Osteoblast (primary cell): ENCODE measurements at places on chromosomes 16 and 17. TPM values are rescaled to one million over a fixed set of nuclear protein-coding genes. Genes with fewer than 3 reads are reported as not detected.

TVP23A gene
- under 0.01 TPM in 1 of 2 replicates, not detected in the other for total RNA-seq

KRTAP9-4 gene
- not detected in 2 replicates for total RNA-seq

GRCh38 chr17:41692722-41693521, 4.2 kb downstream of the EIF1 start:
- DNase-seq, result no peak

DNA sequence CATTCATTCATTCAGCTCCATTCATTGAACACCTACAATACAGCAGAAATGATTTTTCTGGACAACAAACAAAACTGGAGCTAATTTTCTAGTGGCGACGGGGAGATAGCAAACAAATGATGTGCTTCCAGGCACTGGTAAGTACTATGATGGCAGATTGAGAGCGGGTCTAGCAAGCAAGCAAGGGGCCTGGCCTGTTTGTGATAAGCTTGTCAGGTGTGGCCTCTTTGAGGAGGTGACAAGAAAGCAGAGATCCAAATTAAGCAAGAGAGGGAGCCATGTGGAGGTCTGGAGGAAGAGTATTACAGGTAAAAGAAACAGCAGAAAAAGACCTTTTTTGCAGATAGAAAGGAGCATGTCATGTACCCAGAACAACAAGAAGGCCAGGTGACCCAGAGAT, 216.1 kb upstream of the CPHXL start:
- DNase-seq, result no peak

GRCh38 chr16:72286936-72287620, 115.1 kb upstream of the PMFBP1 start:
- no peak for DNase-seq
